ENCODE measurements at places on chromosomes 7 and 10. TPM values are rescaled to one million over a fixed set of nuclear protein-coding genes. Genes with fewer than 3 reads are reported as not detected.

Gene TASOR2
- 47.7 TPM for total RNA-seq

Gene STEAP4
- total RNA-seq, result not detected

Gene GIMAP8
- total RNA-seq, result 10.2 TPM

Gene SPDYE2B
- total RNA-seq, result not detected

Gene TMEM213
- 0.39 TPM for total RNA-seq

Gene ASZ1
- not detected for total RNA-seq

Gene CLDN3
- total RNA-seq, result not detected

Gene PHYH
- 12.8 TPM for total RNA-seq

Gene RNF32
- total RNA-seq, result 3.1 TPM

Gene PNLIPRP1
- total RNA-seq, result not detected

Gene CH25H
- total RNA-seq, result not detected

Gene PLAC9
- not detected for total RNA-seq

Gene ATE1
- total RNA-seq, result 25.5 TPM

Gene IFIT1
- total RNA-seq, result 0.79 TPM

Gene CREB3L2
- 55.1 TPM for total RNA-seq

Gene TAS2R60
- total RNA-seq, result not detected

Gene PDCD11
- total RNA-seq, result 41.2 TPM

Gene TMEM225B
- total RNA-seq, result 4.3 TPM

Gene C1QL3
- not detected for total RNA-seq

Gene CYP3A4
- not detected for total RNA-seq

Gene GIGYF1
- 51.5 TPM for total RNA-seq

Gene RELN
- not detected for total RNA-seq

Gene CEP55
- total RNA-seq, result 55.8 TPM

Gene MRPL32
- total RNA-seq, result 66.6 TPM

Gene CYP2C19
- total RNA-seq, result 0.42 TPM

Gene LRRD1
- total RNA-seq, result not detected

Gene LRRN3
- 15.3 TPM for total RNA-seq

Gene EPHA1
- 2.2 TPM for total RNA-seq

Gene PNLIPRP3
- total RNA-seq, result not detected

Gene ADAM12
- 0.63 TPM for total RNA-seq

Gene TFPI2
- total RNA-seq, result 0.34 TPM

Gene UPK3BL1
- 13.3 TPM for total RNA-seq

Gene ANXA8L1
- 0.51 TPM for total RNA-seq

Gene DGKB
- not detected for total RNA-seq

Gene NUTM2E
- not detected for total RNA-seq

Gene PRSS37
- total RNA-seq, result not detected

Gene CUZD1
- total RNA-seq, result 1.7 TPM

Gene GGCT
- total RNA-seq, result 84.4 TPM

Gene TACR2
- total RNA-seq, result not detected

Gene CFAP69
- total RNA-seq, result 1.1 TPM

Gene LRIT2
- total RNA-seq, result not detected

Gene SCIN
- 0.10 TPM for total RNA-seq

Gene POLR3A
- 20.9 TPM for total RNA-seq

Gene ATG9B
- total RNA-seq, result 9.0 TPM

Gene HMX3
- 1.2 TPM for total RNA-seq

Gene GNAT3
- total RNA-seq, result not detected

Gene TMEM236
- total RNA-seq, result 0.58 TPM

Gene AOAH
- total RNA-seq, result 23.5 TPM

Gene PAPOLB
- total RNA-seq, result 0.05 TPM

Gene WNT8B
- total RNA-seq, result 0.14 TPM

Gene CDHR1
- 2.2 TPM for total RNA-seq

Gene GIMAP4
- 156 TPM for total RNA-seq

Gene DPP6
- not detected for total RNA-seq

Gene MSS51
- total RNA-seq, result 3.8 TPM
